Suppressor macrophage (primary cell): ENCODE measurements at places on chromosomes 7 and 10.
A peak's percentile ranks its signal among the peaks of the same experiment; 100 is the strongest.

- DNase-seq: no peak
Measured at GRCh38 chr7:37918526-37918925, 1.9 kb upstream of the SFRP4 start.

DNA sequence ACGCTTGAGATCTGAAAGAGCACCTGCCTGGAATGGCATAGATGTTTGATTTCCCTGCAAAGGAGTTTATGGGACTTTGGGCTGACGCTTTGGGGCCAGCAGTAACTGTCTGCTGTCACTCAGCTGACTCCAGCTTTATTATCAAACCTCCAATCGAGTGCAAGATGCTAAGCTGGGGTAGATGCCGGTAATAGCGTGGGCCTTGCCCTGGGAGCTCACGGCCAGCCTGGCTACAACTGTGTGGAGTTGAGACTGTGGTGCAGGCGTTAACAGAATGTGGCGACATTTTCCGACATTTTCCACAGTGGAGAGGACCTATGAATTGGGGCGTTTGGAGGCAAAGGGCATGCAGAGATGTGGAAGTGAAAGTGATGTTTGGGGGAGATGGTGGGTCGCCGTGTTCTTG is 1.3 kb downstream of the CHST12 start:
- DNase-seq: peak; percentile 27

- no peak for DNase-seq
Measured at GRCh38 chr7:16579216-16579615, 52.6 kb downstream of the LRRC72 start.

- DNase-seq: no peak
Measured at GRCh38 chr7:13099154-13099795, 411.8 kb downstream of the ARL4A start.

DNA sequence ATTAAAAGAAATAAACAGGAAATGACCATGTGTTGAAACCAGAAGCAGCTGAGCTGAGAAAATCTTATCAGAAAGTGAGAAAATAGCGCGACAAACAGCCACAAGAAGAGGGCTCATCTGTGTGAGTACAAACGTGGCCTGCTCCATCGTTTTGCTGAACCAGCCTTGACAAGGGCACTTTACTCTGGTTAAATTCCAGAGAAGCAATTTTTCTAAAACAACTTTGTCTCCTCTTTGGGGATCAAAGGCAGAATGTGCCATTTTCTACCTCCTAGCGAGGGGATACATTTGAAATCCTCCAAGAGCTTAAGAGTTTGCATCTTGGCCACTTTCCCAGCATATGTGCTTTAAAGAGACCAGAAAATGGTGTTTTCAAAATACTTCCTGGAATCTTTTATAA is 51.3 kb upstream of the VIPR2 start:
- DNase-seq: no peak

- no peak for DNase-seq
Measured at GRCh38 chr7:157120181-157120580, 18.5 kb upstream of the UBE3C start.

GRCh38 chr7:22061775-22062174 is 116.1 kb upstream of the CDCA7L start:
- DNase-seq: no peak

DNA sequence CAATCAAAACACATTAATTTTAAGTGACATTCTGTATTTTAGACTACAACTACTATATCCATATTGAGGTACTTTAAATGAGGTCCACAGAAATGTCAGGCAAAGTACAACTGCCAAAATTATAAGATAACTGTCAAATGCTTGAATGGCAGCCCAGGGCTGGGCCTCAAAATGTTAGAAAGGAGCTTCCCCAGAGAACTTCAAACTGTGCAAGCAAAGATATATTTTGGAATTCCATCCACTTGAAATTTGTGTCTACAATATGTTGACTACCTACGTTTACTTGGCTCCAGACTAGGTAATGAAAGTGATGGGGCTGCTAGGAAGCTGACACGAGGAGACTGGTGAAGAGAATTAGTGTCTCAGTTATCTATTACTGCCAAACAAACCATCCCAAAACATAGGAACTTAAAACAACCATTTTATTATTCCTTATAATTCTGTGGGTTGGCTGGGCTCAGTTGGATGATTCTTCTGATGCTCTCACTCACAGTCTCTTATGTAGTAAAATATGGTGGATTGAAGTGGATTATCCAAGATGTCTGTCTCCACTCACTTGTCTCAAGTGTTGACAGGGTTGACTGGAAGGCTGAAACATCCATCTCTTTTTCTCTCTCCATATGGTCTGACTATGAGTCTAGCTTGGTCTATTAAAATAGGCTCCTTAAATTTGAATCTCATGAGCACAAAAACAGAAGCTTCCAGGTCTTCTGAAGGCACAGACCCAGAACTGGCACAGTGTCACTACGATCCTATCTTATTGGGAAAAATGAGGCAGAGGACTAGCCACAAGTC is 74.2 kb downstream of the FZD1 start:
- no peak for DNase-seq

GRCh38 chr10:93180482-93180931 is 106.8 kb downstream of the CYP26A1 start:
- no peak for DNase-seq

- DNase-seq: peak; percentile 46
Measured at GRCh38 chr7:24572997-24573553, at the start of gene PALS2. Gene PALS2 (plus strand): TSS chr7:24573452. CDS start chr7:24623668, 50,216 bp downstream.

GRCh38 chr10:79084972-79085597 is 16.3 kb downstream of the ZMIZ1 start:
- peak; percentile 60 for DNase-seq

DNA sequence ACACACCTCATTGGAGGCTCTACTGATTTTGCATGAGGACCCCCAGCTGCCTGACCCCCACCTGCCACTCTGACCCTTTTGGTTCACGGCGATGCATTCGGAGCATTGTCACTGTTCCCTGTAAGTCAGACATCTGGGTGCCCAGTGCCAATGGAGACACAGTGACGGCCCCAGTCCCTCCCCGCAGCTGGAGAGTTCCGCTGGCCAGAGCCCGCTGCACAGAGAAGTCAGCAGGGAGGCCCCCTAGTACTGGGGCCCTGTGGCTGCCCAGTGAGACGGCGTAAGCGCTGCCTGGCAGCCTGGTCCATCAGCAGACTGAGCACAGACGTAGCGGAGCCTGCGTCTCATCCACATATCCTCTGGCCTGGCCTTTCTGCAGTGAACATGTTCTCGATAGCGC is 77.5 kb downstream of the NKX6-2 start:
- no peak for DNase-seq

- DNase-seq: no peak
Measured at GRCh38 chr10:51894771-51895578, 195.6 kb upstream of the CSTF2T start.

DNA sequence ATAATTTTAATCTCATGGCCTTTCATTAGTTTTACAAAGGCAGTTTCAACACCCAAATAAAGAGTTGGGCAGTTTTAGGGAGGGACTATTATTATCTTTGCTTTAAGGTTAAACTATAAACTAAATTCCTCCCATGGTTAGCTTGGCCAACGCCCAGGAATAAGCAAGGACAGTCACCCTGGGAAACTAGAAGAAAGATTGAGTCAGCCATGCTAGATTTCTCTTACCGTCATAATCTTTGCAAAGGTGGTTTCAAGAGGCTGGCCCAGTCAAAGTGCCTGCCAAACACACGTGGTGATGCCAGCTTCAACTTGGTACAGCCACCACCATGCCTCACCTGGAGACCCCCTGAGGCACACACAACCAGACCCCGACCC is 317.4 kb upstream of the SP8 start:
- no peak for DNase-seq

- DNase-seq: peak; percentile 16
Measured at GRCh38 chr10:12269056-12269455, 73.1 kb downstream of the CDC123 start.

- DNase-seq: no peak
Measured at GRCh38 chr10:28060031-28060607, 61.2 kb upstream of the ODAD2 start.

DNA sequence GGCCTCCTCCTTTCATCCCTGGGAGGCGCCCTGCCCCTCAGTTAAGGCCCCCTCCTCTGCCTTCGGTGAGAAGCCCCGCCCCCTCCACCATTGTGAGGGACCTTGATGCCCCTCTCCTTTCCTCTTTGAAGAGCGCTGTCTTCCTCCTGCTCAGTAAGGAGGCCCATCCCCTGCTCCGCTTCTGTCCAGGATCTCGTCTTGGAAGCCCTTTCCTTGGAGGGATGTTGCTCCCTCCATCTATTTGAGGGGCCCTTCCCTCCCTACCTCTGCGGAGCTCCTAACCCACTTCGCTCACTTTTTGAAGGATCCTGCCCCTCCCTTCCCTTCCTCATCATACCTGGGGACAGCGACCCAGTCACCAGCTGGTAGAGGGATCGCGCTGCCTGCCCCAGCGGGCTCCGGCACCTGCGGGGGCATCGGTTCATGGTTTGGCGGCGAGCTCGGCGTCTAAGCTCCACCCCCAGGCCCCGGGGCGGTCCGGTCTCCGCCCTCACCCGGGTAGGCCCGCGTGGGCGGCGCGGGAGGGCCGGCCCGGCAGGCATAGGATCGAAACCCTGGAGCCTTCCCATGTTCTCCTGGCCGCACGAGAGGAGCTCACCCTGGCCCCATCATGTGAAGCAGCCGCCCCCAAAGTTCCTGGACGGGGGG is 4.1 kb downstream of the KCNIP2 start:
- peak; percentile 48 for DNase-seq

DNA sequence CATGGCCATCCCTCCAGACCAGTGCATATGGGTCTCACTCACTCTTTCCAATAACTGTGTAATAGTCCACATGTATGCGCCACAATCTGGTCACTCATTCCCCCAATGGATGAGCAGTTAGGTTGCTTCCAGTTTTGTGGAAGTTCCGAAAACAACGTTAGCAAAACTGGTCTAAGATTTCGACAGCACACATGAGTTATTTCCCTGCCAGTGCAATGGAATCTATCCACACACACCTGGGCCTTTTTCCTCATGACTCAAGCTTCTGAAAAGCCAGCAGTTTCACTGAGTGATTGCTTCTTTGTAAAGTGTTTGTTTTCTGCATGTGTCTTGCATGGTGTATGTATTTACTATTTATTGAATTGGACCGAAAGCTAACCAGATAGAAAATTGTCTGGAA is 58.8 kb upstream of the FHIP2A start:
- no peak for DNase-seq

GRCh38 chr7:84058311-84059076 is 136.1 kb downstream of the SEMA3A start:
- no peak for DNase-seq
